ENCODE measurements at places on chromosomes 13 and 19.

DNA sequence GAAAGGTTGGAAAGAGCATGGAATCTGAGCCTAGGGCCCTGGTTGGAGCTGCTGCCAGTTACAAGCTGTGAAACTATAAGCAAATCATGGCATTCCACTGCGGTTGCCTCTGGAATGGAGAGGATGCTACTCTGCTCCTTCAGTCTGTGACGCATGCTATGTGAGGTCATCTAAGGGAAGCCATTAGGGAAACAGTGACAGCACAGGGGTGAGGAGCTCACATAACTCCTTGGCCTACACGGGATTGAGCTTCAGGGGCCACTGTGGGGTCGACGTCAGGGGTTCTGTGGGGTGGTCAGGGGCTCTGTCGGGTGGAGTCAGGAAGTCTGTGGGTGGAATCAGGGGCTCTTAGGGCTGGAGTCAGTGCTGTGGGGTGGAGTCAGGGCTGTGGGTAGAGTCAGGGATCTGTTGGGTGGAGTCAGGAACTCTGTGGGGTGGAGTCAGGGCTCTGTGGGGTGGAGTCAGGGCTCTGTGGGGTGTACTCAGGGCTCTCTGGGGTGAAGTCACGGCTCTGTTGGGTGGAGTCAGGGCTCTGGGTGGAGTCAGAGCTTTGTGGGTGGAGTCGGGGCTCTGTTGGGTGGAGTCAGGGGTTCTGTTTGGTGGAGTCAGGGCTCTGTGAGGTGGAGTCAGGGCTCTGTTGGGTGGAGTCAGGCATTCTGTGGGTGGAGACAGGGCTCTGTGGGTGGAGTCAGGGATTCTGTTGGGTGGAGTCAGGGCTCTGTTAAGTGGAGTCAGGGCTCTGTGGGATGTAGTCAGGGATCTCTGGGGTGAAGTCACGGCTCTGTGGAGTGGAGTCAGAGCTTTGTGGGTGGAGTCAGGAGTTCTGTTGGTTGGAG lies 35.8 kb upstream of the MEDAG start:
- peak; percentile 2 for DNase-seq

DNA sequence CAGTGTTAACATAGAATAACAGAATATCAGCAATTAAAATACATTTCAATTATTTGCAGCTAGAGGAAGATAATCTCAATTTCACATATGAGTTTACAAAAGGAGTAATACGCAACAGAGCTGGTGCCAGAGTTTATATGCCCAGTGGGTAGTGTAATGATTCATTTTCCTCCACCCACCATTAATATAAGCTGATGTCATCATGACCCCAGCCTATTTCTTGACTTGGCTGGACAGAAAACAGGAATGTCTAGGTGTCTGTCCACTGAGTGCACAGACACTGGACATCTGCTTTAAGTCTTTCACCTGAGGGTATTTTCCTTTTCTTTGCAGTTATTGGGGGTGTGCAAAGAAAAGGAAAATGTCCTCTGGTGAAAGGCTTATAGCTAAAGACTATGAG lies 335.5 kb downstream of the TBC1D4 start:
- no peak for DNase-seq

GRCh38 chr19:38736036-38736412 lies 8.2 kb downstream of the CAPN12 start:
- DNase-seq: no peak

GRCh38 chr13:43764349-43764748 lies 22.4 kb downstream of the ENOX1 start:
- DNase-seq: no peak

DNA sequence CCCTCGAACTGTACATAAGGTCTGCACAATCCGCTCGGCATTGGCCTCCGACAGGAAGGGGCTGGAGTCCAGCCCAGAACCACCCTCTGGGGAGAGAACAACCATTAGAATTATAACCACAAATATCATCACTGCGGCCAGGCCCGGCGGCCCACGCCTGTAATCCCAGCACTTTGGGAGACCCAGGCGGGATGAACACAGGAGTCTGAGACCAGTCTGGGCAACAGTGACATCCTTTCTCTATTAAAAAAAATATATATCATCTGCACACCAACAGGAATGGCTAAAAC lies 11.4 kb downstream of the COQ8B start:
- no peak for DNase-seq

DNA sequence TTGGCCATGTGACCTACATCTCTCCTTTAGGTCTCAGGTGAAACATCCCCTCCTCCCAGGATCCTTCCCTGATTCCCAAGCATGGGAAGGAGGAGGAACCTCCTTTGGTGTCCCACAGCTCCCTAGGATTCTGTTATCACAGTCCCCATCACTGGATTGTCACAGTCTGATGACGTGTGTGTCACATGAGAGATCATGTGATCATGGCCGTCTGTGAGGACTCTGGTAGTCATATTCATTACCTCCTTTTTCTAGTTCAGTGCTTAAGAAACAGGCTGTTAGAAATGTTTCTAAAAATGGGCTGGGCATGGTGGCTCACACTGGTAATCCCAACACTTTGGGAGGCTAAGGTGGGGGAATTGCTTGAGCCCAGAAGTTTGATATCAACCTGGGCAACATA lies 3.0 kb downstream of the DHX34 start:
- DNase-seq: no peak

GRCh38 chr19:3608750-3609322 lies 2.2 kb upstream of the TBXA2R start:
- no peak for DNase-seq

GRCh38 chr19:46821512-46822409 lies 28.9 kb downstream of the AP2S1 start:
- DNase-seq: no peak

GRCh38 chr19:56301886-56302620 lies 12.6 kb downstream of the ZSCAN5A start:
- DNase-seq: no peak

DNA sequence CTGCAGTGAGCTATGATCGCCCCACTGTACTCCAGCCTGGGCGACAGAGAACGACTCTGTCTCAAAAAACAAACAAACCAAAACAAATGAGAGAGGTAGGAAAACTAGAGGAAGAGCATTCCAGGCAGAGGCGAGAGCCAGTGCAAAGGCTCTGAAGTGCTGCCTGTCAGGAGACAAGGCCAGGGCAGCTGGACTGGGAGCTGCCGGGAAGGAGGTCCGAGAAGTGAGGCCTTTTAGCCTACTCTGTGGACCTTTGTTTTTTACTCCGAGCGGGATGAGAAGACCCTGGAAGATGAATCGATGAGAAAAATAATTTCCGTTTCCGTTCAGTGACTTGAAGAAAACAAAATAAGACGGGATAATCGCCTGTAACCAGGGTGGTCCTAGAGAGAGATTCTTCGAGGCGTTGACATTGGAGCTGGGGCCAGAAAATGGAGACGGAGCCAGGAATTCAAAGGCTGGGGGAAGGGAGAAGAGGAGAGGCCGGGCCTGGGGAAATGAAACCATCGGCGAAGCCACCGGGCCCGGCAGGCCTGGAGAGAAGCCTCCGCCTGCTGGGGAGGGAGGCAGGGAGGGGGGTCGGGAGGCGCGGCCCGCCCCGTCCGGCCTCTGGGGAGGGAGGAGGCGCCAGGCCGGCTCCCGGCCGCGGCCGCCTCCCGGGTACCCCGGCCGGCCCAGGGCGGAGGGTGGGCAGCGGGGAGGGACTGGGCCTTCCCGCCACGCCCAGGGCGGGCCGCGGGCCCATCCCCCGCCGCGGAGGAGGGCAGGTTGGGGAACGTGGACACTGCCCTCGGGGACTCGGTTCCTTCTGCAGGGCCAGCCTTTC lies 7.8 kb upstream of the SERTAD1 start:
- peak; percentile 40 for DNase-seq

DNA sequence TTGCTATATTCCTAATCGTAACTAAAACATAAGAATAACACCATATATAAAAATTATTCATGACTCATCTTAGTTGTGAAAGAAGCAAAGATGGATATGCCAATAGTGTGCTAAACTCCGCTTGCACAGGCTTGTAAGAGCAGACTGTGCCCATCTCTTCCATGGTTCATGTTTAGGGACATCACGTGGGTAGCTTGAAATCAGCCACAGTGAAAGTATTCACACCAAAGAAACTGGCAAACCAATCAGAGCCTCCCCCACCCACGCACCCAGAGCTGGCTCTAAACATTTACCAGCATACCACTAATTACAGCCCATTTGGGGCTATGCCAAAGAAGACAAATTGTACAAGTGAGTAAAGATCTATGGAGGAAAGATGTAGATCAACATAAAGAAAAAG lies 147.5 kb downstream of the DIAPH3 start:
- no peak for DNase-seq

GRCh38 chr13:32878163-32878562 lies 138.1 kb upstream of the KL start:
- no peak for DNase-seq

DNA sequence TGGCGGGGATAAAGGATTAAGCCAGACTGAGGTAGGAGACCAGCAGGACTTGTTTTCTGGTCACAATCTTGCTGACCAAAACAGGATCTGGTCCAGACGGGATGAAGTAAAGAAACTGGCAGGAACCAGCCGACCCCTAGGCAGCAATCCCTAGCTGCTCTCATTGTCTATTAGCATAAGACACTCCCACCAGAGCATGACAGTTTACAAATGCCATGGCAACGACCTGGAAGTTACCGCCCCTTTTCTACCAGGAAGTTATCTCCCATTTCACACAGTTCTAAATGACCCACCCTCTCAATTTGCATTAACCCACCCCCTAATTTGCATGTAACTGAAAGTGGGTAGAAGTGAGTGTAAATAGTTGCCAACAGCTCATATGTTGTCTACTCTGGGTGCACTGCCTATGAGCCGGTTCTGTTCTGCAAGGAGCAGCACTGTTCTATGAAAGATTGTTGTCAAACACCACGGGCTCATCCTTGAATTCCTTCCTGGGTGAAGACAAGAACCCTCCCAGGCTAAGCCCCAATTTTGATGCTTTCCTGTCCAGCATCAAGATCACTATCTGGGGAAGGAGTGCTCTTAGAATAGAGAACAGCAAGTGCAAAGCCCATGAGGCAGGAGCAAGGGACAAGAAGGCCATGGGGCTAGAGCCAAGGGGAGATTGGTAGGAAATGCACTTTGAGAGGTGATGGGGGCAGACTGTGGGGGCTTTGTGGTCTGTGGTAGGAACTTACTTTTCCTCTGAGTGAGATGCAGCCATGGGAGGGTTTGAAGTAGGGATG lies 13.9 kb upstream of the FBXO27 start:
- no peak for DNase-seq

DNA sequence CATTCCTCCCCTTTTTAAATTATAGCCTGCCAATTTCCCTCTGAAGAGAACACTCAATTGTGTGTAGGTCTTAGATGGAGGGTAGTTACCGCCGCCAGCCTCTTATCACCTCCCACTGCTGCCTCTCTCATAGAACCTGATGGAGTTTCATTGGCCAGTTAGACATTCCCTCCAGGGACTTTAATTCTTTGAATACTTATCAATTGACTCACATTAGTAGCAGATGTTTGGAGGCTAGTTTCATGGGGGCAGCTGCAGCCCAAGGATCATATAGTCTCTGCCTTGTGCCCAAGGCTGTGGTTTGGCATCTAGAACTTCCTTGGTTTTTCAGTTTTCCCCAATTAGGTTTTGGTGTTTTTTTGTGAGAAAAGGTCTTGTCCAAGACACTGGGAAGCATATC lies 318.9 kb upstream of the HTR2A start:
- DNase-seq: no peak

DNA sequence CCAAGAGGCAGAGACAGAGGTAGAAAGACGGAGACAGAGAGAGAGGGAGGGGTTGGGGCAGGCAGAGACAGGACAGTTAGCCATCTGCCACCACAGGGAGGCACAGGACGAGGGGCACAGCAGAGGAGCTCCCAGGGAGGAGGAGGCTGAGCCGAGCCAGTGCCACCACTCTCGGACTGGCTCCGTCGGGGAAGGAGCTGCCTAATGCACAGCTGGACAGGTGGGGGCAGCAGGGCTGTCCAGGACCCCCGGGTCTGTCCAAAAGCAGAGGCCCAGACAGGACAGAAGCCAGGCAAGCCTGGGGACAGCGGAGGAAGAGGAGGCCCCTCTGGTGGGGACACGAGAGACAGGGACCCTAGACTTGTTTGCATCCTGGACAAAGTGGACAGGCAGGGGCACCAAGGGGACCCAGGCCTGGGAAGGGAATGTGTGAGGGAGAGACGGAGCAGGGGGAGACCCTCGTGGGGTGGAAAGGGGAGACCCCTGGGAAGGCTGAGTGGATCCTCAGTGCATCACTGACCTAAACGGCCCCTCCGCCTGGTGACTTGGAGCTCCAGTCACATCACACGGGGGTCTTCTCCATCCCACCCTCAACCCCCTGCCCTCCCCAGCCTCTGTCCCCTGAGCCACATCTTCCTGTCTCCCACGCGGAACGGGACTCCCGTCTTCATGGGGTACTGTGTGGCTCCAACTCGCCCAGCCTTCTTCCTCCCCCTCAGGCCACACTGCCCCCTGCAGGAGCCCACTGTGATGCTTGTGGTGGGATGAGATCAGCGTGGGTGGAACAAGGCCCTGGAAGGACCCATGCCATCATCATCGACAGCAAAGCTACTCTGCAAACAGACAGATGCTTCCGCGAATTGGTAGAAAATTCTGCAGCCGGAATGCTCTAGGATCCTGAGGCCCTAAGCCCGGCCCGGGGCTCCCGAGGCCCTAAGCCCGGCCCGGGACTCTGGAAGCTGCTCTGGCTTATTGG lies 915 bp downstream of the F10 start:
- no peak for DNase-seq

- DNase-seq: no peak
These were observed 8.0 kb downstream of the PDS5B start for GRCh38 chr13:32594157-32594738.

DNA sequence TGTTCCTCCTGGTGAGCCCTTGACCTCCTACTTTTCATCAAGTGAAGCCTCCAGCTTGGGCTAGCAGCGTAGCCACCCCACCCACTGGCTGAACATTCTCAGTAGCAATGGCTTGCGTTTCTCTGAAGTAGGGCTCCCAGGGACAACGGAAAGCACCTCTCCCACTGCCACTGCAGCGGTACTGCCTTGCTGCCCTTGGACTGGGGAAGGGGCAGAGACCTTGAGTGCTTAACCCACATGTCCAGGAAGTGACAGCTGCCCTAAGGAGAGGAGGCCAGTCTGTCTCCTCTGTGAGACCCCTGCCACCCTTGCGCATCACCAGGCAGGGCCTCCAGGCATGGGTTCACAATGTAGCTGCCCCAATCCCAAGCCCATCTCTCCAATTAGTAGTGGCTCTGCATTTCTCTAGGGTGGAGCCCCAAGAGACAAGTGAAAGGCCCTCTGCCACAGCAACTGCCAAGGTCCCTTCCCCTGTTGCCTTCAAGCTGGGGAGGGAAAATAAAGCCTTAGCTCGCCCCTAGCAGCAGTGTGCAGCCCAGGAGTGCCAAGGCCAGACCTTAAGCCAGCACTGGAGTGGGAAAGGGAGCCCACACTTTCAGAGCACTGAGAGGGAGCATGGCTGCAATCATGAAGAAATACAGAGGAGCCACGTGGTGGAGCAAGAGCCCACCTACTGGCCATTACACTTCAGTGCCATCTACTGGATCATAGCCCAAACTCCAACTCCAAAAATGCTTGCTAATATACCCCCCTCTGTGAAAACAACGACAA lies 175.9 kb upstream of the TRPC4 start:
- DNase-seq: no peak

- DNase-seq: no peak
These were observed 18.1 kb downstream of the ARHGEF18 start for GRCh38 chr19:7366701-7367420.

- DNase-seq: no peak
These were observed 66.2 kb downstream of the DPY19L3 start for GRCh38 chr19:32471811-32472210.

GRCh38 chr19:30105727-30106126 lies 163.7 kb downstream of the URI1 start:
- no peak for DNase-seq

GRCh38 chr19:3479177-3479833 lies 1.0 kb downstream of the SMIM24 start:
- no peak for DNase-seq
